Right lobe of liver (tissue), 6 donors: ENCODE measurements at places on chromosomes 7 and 10. TPM values are rescaled to one million over a fixed set of nuclear protein-coding genes. Genes with fewer than 3 reads are reported as not detected.

The LRRC18 gene
- total RNA-seq = not detected

The ERVW-1 gene
- not detected for total RNA-seq

The PDE6C gene
- total RNA-seq = not detected

The UNC5B gene
- 2.4 TPM for total RNA-seq

The LRRC4 gene
- total RNA-seq = 0.74 TPM

DNA sequence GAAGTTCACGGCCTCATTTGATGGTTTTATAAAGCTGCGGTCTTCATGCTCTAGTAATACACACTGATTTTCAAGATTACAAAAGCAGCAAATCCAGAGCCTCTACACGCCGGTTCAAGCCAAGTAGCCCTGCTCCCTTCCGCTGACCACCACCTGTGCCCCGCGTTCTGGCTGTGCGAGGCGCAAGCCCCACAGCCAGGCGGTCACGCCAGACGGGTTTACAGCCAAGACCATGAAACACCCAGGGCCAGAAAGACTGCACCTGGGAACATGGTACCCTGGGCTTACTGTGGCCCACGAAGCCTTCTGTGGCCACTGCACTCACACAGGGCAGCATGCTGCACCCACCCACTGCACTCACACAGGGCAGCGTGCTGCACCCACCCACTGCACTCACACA lies 33.6 kb downstream of the GPER1 start:
- H3K27me3 ChIP-seq = no peaks in the 10 kb centered on the region
- no peak overlapping the region for H3K27ac ChIP-seq
- no peaks in the 10 kb centered on the region for H3K36me3 ChIP-seq
- no peak overlapping the region for H3K4me3 ChIP-seq
- H3K4me1 ChIP-seq = no peaks in the 10 kb centered on the region

DNA sequence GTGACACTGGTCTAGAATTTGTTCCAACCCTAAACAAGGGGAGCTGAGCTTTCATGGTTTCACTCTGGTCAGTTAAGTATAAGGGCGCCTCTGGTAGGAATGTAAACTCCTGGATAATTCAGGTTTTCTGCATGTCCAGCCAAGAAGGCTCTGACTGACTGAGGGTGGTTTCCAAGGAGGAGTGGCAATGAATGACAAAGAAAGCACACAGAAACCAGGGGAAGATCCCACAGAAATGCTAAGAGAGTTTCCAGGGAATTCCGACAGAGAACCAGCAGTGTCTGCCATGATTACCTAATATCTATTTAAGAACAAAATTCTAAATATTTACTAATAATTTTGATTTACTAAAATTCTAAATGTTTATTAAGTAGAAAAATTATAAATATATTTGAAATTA lies 27.3 kb upstream of the NRG3 start:
- H3K4me3 ChIP-seq = no peak overlapping the region
- H3K27me3 ChIP-seq = no peaks in the 10 kb centered on the region
- no peak for DNase-seq
- no peaks in the 10 kb centered on the region for H3K4me1 ChIP-seq
- no peaks in the 10 kb centered on the region for H3K36me3 ChIP-seq

- H3K27ac ChIP-seq = no peak overlapping the region
- H3K4me1 ChIP-seq = no peaks in the 10 kb centered on the region
- no peak for DNase-seq
- no peak overlapping the region for H3K4me3 ChIP-seq
- H3K27me3 ChIP-seq = no peaks in the 10 kb centered on the region
Measured at GRCh38 chr10:52615756-52616394, 156.7 kb downstream of the MBL2 start.

DNA sequence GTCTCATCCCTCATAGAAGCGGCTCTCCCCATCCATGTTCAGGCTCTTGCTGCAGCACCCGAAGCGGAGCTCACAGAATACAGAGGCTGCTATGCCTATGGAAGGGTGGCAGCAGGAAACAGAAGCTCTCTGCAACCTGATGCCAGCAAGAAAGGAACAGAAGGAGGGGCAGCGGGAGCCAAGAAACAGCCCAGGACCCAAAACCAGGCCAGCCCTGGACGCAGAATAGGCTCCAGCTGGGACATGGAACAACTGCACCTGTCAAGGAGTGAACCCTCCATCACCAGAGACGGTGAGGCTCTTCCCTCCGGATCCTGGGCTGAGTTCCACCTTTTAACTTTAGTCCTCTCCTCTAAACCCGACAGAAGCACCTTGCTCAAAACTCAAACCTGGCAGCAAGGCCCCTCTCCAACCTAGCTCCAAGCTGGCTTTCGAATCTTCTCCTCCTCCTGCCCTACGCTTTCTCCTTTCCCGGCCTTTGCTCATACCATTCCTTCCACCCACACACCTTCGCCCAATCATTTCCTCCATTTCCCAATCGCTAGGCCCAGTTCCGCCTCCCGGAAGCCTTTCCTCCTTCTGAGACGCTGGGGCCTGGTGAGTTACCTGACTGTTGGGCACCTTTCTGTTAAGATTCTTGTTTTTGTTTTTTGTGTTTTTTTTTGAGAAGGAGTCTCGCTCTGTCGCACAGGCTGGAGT lies 122.8 kb upstream of the ZNF92 start:
- H3K4me1 ChIP-seq = no peaks in the 10 kb centered on the region
- no peaks in the 10 kb centered on the region for H3K27me3 ChIP-seq
- DNase-seq = no peak
- H3K27ac ChIP-seq = no peak overlapping the region
- no peak overlapping the region for H3K4me3 ChIP-seq
- no peaks in the 10 kb centered on the region for H3K36me3 ChIP-seq

DNA sequence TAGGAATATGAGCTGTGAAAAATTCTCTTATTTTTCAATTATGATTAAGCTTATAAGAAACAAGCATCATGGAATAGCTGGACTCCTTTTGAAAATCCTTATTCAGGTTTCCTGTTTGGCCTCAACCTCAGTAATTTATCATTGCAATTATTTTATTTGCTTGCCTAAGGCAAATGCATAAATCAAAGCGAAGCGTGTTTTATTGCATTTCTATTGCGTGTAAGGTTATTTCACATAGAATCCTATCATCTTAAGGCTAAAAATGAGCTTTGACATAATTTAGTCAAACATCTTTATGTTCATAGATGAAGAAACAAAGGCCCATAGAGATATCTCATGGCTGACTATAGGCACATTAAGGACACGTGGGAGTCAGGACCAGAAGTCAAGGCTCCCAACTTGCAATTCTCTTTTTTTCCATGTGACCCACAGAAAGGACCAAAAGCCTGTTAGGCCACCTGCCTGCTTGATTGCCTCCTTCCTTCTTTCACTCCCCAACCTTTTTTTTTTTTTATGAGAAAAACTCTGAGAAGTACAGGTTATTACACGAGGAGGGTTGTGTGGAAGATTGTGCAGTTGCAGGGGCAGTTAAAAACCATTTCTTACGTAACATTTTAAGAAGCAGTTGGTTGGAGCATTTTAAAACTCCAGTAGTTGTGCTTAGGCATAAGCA lies 261.0 kb downstream of the HDAC9 start:
- DNase-seq = no peak
- no peak overlapping the region for H3K4me3 ChIP-seq
- no peaks in the 10 kb centered on the region for H3K36me3 ChIP-seq
- no peaks in the 10 kb centered on the region for H3K27me3 ChIP-seq
- no peaks in the 10 kb centered on the region for H3K4me1 ChIP-seq
- no peak overlapping the region for H3K27ac ChIP-seq

GRCh38 chr10:2509081-2509531 lies 558.2 kb upstream of the PFKP start:
- DNase-seq = no peak
- no peak overlapping the region for H3K4me3 ChIP-seq
- no peaks in the 10 kb centered on the region for H3K4me1 ChIP-seq
- no peaks in the 10 kb centered on the region for H3K27me3 ChIP-seq
- no peak overlapping the region for H3K27ac ChIP-seq

GRCh38 chr10:66591865-66592264 lies 334.0 kb upstream of the LRRTM3 start:
- no peaks in the 10 kb centered on the region for H3K27me3 ChIP-seq
- no peak overlapping the region for H3K27ac ChIP-seq
- no peak for DNase-seq
- no peak overlapping the region for H3K4me3 ChIP-seq

- no peaks in the 10 kb centered on the region for H3K27me3 ChIP-seq
- no peak overlapping the region for H3K27ac ChIP-seq
- no peak overlapping the region for H3K4me3 ChIP-seq
- no peaks in the 10 kb centered on the region for H3K4me1 ChIP-seq
- H3K36me3 ChIP-seq = no peaks in the 10 kb centered on the region
- DNase-seq = no peak
Measured at GRCh38 chr10:70515035-70515667, 36.6 kb downstream of the PALD1 start.

GRCh38 chr7:16695621-16696237 lies 49.7 kb downstream of the BZW2 start:
- no peaks in the 10 kb centered on the region for H3K4me1 ChIP-seq
- no peak overlapping the region for H3K27ac ChIP-seq
- no peak for DNase-seq
- no peak overlapping the region for H3K4me3 ChIP-seq
- no peaks in the 10 kb centered on the region for H3K27me3 ChIP-seq

- no peak for DNase-seq
- H3K4me3 ChIP-seq = no peak overlapping the region
- no peaks in the 10 kb centered on the region for H3K4me1 ChIP-seq
- no peaks in the 10 kb centered on the region for H3K36me3 ChIP-seq
Measured at GRCh38 chr10:130250127-130250526, 113.9 kb downstream of the GLRX3 start.

DNA sequence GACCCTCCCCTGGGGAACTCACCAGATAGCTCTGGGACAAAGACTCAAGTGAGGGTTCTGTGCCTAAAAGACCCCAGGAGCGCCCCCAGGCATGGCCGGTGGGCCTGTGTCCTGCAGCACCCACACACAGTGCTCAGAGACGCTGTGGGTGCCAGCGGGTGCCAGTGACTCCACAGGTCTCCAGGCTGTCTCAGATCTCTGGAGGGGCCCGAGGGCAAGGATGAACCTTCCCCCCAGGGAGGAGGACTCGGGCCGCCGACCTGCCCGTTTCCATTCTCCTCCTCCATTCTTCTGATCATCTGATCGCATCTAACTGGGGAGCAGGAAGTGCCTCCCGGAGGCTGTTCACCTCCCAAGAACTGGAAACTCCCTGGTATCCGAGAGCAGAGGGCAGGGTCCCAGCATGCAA lies 980 bp downstream of the ADAM8 start:
- H3K27ac ChIP-seq = peak overlapping the region; percentile 31
- DNase-seq = peak; percentile 24
- no peaks in the 10 kb centered on the region for H3K36me3 ChIP-seq
- H3K4me3 ChIP-seq = no peak overlapping the region
- H3K4me1 ChIP-seq = peaks cover 8% of the 10 kb centered on the region
- no peaks in the 10 kb centered on the region for H3K27me3 ChIP-seq

- DNase-seq = no peak
- no peak overlapping the region for H3K27ac ChIP-seq
- H3K4me3 ChIP-seq = no peak overlapping the region
- no peaks in the 10 kb centered on the region for H3K4me1 ChIP-seq
- no peaks in the 10 kb centered on the region for H3K27me3 ChIP-seq
Measured at GRCh38 chr7:64373017-64373416, 59.3 kb downstream of the ZNF736 start.

DNA sequence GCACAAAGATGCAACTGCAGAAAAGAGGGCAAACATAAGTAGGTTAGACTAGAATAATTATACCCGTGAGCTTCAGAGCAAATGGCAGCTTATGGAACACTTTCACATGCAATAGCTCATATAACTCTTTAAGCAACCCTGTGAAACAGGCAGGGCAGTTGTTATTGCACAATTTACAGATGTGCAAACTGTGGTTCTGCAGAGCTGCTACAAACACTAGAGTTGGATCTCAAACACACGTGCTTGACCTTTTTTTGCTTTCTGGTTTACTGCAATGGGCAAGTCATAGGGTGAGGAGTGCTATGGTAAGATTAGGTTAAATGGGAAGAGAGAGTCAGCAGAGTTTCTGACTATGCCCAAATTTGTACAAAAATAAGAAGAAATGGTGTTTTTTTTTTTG lies 610.8 kb downstream of the GATA3 start:
- no peak overlapping the region for H3K4me3 ChIP-seq
- H3K27ac ChIP-seq = no peak overlapping the region
- DNase-seq = no peak
- no peaks in the 10 kb centered on the region for H3K36me3 ChIP-seq
- H3K4me1 ChIP-seq = no peaks in the 10 kb centered on the region
- no peaks in the 10 kb centered on the region for H3K27me3 ChIP-seq

DNA sequence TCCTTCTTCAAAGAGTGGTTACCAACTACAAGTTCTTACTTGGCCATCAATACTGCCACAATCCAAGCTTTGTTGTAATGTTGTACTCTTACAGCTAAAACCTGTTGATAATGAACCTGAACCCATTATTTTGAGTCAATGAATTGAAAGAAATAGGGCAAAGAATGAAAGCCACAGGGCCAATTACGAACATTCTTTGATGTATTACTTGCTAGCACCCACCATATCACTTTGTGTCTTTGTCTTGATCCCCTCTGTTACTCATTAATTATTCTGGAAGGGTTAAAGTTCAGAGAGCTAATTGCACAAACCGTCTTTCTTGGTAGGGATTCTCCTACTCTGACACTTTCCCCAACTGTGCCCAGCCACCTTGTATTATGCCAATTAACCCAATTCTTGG lies 53.2 kb upstream of the TFEC start:
- no peaks in the 10 kb centered on the region for H3K4me1 ChIP-seq
- no peak overlapping the region for H3K27ac ChIP-seq
- no peaks in the 10 kb centered on the region for H3K36me3 ChIP-seq
- H3K27me3 ChIP-seq = no peaks in the 10 kb centered on the region

GRCh38 chr7:111753968-111754367 lies 191.7 kb upstream of the IMMP2L start:
- H3K4me3 ChIP-seq = no peak overlapping the region
- H3K27me3 ChIP-seq = no peaks in the 10 kb centered on the region
- H3K4me1 ChIP-seq = no peaks in the 10 kb centered on the region
- no peak for DNase-seq
- H3K36me3 ChIP-seq = peaks cover 13% of the 10 kb centered on the region
- H3K27ac ChIP-seq = no peak overlapping the region

GRCh38 chr10:35335133-35336083 lies 901 bp upstream of the CCNY start:
- no peaks in the 10 kb centered on the region for H3K36me3 ChIP-seq
- H3K27me3 ChIP-seq = no peaks in the 10 kb centered on the region
- peak overlapping the region; percentile 85 for H3K27ac ChIP-seq
- no peak for DNase-seq
- H3K4me3 ChIP-seq = peak overlapping the region; percentile 83

- H3K27me3 ChIP-seq = no peaks in the 10 kb centered on the region
- no peaks in the 10 kb centered on the region for H3K36me3 ChIP-seq
- DNase-seq = peak; percentile 40
Measured at GRCh38 chr10:119104654-119105015, 722 bp downstream of the DENND10 start.

DNA sequence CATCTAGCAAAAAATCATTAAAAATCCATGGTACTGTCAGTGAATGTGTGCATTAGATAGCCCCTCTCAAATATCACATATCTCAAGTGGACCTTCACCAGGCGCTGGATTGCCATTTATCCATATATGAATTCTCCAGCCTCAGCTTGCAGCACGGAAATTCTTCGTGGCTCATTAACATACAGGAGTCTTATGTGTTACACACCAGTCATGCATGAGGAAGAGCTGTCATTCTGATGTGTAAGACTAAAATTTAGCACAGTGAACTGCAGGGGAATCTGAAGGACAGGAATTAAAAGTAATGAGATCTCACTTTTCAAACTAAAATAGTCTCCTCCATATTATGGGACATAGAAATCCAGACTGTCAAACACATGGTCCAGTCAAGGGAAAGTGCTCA lies 542.4 kb upstream of the DPP6 start:
- H3K27me3 ChIP-seq = no peaks in the 10 kb centered on the region
- H3K4me3 ChIP-seq = no peak overlapping the region
- H3K36me3 ChIP-seq = no peaks in the 10 kb centered on the region
- H3K4me1 ChIP-seq = no peaks in the 10 kb centered on the region

- H3K4me3 ChIP-seq = no peak overlapping the region
- no peaks in the 10 kb centered on the region for H3K27me3 ChIP-seq
- no peaks in the 10 kb centered on the region for H3K4me1 ChIP-seq
- DNase-seq = no peak
Measured at GRCh38 chr7:8290645-8291308, 28.8 kb upstream of the ICA1 start.
